Kidney epithelial cell (primary cell): ENCODE measurements at places on chromosomes 5 and 9. TPM values are rescaled to one million over a fixed set of nuclear protein-coding genes. Genes with fewer than 3 reads are reported as not detected.

Gene FAXDC2
- total RNA-seq = 0.62 and 2.6 TPM in 2 replicates

Gene MARCHF11
- total RNA-seq = 0.96 TPM in 1 of 2 replicates, not detected in the other

GRCh38 chr9:127942216-127943010 lies 4.8 kb upstream of the DPM2 start:
- no peak for DNase-seq

- DNase-seq = no peak
Observed at GRCh38 chr5:42656651-42657015, 100.0 kb upstream of the CCDC152 start.

- no peak for DNase-seq
Observed at GRCh38 chr5:163867324-163867723, 361.9 kb downstream of the MAT2B start.

Gene PTGS1
- 0.04 and 0.07 TPM in 2 replicates for total RNA-seq

Gene PRR16
- 0.34 and 1.0 TPM in 2 replicates for total RNA-seq

GRCh38 chr9:106622164-106622487 lies 240.8 kb upstream of the ZNF462 start:
- DNase-seq = no peak

GRCh38 chr5:35253582-35253981 lies 23.3 kb upstream of the PRLR start:
- no peak for DNase-seq

- peak; percentile 2 for DNase-seq
Observed at GRCh38 chr9:103304797-103305196, 309.7 kb downstream of the CYLC2 start.
